SK-N-MC (cell line): ENCODE measurements at places on chromosomes 3 and 15.

DNA sequence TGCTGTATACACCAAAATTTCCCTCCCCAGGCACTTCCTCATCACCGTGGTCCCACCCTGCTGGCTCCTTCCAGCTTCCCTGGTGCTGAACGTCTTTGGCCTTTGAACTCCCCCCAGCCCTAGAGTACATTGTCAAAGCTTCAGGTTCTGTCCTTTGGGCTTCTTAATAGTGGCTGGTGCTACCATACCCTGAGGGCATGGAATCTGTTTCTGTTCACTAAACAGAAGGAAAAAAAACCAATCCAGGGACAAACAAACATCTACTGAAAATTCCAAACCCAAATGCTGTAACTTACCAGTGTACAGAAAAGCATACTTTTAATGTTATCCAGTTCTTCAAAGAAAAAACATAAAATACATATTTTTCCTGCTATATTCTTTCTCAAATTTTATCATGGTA, 148.7 kb downstream of the MYLK start:
- no peak for DNase-seq

DNA sequence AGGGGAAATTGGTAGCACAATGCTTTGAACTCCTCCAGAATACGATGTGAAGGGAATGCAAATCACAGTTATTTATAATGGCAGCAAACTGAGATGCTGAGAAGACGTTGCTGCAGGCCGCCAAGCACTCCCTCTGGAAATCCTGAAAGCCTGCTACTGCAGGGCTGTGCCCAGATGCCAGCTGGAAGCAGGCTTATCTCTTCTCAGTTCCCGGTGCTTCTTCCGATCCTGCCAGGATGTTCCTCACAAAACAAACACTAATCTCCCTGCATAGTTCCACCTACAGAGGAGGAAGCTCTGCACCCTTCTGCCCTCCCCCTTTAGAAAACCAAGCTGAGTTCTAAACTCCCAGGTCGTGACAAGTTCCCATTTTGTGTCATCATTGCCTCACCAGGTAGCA, 201.7 kb upstream of the BCL6 start:
- no peak for DNase-seq

DNA sequence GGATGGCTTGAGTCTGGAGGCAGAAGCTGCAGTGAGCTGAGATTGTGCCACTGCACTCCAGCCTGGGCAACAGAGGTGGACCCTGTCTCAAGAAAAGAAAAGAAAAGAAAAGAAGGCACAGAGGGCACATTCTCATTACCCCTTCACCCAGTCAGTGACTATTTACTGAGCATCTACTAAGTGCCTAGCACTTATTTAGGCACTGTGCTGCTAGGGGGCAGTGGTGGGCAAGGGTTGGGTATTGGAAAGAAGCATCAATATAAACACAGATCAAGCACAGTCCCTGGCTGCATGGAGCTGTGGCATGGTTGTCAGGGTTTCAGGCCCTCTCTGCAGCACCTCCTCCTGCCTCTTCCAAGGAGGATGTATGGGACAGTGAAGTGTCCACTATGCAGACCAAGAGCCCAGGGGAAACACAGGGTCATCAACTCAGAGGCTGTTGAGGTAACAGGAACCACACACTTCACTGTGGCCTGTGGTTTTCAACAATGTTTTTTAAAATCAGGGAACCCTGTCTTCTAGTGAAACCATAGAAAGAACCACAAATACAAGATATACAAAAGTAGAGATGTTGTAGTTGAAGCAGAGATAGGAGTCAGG, 138.5 kb downstream of the RAB11A start:
- DNase-seq = no peak

GRCh38 chr3:73535931-73536330, 88.8 kb downstream of the PDZRN3 start:
- no peak for DNase-seq

- DNase-seq = no peak
Observed at GRCh38 chr15:67070150-67070549, 4.7 kb downstream of the SMAD3 start.

GRCh38 chr15:33526532-33526931, 215.8 kb downstream of the RYR3 start:
- no peak for DNase-seq

DNA sequence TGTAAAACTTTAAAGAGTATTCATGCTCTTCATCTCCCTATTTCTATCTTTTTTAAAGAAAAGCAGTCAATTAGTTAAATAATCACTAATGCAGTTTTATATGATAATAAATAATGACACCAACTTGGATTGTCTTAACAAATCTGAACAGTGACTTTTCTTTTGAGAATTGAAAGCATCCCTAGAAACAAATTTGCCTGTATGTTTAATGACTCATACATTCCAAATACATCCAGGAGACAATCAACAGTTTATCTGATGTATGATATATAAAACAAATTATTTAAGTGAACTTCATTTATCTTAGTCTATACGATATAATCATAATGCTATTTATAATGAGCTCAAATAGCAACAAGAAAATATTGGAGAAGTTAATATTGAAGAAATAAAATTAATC, 78.0 kb downstream of the ALCAM start:
- DNase-seq = no peak

DNA sequence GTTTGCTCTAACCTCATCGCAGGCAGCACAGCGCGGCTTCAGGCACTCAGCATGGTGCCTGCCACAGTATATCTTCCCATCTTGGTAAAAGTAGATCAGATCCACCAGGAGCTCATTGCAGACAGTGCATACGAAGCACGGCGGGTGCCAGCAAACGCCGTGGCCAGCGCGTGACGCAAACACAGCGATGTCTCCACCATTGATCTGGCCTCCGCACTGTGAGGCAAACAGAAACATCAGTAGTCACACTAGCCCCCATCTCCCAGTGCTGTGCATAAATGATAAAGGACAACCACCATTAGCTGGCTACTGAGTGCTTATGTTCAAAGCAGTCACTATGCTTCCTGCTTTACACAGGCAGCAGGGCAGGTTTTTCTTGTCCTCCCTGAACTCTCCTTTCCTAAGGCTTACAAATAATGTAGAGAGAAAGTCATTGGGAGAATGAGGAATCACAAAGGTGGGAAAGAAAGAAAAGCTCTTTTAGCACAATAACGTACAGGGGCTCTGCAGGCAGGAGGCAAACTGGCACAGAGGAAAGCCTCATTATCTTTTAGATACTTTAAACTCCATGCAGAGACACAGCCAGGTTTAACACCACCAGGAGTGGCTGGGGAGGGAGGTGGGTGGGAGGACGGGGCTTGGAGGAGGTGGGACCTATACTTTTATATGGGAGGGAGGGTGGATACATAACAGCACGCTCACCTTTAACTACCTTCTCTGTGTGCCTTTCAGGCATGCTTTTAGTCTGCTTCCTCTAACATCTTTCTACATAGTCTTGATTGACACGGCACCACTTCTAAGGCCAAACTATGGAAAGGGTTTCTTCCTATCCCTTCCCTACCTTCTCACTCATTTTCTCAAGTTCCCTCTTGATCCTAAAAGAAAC, 67.9 kb downstream of the PRICKLE2 start:
- DNase-seq = no peak

DNA sequence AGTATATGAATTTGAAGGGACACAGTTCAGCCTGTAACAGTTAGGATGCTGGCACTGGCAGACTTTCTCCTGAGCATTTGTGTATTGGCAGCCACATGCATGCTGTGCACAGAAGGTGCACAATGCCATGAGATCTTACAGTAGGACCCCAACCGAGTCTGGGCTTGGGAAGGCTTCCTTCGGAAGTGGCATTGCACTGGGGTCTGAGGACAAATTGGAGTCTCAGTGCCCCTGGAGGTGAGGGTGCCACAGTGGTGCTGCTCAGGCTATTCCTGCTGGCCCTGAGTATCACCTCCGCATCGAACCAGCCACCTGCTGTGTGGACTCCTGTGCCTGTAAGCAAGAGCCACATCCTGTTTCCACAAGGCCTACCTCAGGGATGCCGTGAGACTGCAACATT, 99.5 kb downstream of the DNAJB8 start:
- no peak for DNase-seq

GRCh38 chr3:69360690-69361089, 25.2 kb downstream of the FRMD4B start:
- DNase-seq = no peak

GRCh38 chr3:188754267-188754666, 417.5 kb upstream of the TPRG1 start:
- no peak for DNase-seq

- DNase-seq = no peak
Observed at GRCh38 chr3:194321693-194322640, 29.2 kb downstream of the CPN2 start.

DNA sequence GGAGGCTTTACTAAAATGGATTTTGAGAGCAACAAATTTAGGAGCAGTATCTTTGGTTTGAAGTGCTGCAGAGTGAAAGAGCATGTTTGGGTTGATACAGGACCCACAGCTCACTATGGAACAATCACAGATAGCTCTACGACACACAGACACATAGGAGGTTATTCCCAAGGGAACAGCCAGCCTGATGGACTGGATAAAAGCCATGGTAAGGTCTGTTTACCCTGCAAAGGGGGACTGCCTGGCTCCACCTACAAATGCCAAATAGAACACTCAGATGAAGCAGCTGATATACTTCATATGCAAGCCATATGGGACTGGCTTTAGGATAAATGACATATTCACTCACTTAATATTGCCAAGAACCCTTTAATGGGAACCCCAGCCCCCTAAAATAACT, 75.4 kb downstream of the CDC25A start:
- DNase-seq = no peak

- no peak for DNase-seq
Observed at GRCh38 chr3:62154457-62155148, 218.7 kb downstream of the FEZF2 start.

GRCh38 chr3:186166036-186166435, 57.1 kb upstream of the ETV5 start:
- DNase-seq = no peak

- no peak for DNase-seq
Observed at GRCh38 chr3:34844323-34844620, 795.1 kb upstream of the ARPP21 start.

DNA sequence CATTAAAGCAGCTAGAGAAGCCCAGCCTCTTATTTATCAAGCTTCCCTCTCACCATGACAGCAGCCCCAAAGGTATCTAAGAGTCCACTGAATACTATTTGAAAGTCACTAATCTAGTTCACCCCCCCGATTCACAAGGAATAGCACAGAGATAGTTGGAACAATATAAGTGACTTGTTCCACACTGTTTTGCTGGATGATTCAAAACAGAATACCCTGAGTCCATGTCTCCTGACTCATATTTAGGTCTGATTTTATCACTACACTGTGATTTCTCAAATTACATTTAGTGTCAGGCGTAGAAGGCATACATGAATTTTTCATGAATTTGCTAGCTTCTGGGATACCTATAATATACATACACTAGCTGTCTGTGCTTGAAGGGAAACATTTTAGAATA, 18.7 kb upstream of the EOGT start:
- no peak for DNase-seq
